Effector CD8-positive, alpha-beta T cell (primary cell): ENCODE measurements at places on chromosomes 11 and 22.

- no peak for DNase-seq
These were observed at the start of gene DNHD1 for GRCh38 chr11:6497069-6497839. DNHD1 (plus strand) TSS chr11:6497280; CDS start chr11:6498216, 936 bp downstream.

GRCh38 chr11:22256876-22257275, 64.0 kb downstream of the ANO5 start:
- DNase-seq: no peak

DNA sequence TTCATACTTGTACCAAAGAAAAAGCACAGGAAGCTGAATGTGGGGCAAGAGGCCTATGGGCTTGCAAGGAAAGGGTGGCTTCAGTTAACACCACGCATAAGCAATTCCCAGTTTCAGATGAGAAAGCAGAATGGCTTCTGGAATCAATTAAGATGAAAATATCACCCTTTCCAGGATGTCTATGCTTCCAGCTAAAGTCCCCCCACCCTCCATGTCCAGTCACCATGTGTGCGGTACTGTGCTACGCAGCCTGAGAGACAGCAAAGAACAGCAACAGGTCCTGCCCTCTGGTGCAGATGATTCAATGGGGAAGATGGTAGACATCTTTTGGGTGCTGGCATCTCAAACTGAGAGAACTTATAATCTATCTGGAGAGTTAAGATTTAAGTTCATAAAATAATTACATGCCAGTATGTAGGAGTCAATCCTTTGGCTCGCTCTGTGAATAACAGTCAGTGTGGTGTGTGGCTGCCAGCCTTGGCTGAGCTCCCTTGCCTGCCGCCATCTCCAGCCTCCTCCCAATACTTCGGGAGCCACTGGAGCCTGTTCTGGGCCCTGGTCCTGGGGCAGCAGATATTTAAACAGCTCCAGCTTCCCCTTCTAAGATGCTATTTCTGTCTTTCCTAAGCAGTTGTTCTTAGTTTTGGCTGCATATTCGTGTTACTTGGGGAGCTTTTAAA, 44.5 kb downstream of the ME3 start:
- no peak for DNase-seq

DNA sequence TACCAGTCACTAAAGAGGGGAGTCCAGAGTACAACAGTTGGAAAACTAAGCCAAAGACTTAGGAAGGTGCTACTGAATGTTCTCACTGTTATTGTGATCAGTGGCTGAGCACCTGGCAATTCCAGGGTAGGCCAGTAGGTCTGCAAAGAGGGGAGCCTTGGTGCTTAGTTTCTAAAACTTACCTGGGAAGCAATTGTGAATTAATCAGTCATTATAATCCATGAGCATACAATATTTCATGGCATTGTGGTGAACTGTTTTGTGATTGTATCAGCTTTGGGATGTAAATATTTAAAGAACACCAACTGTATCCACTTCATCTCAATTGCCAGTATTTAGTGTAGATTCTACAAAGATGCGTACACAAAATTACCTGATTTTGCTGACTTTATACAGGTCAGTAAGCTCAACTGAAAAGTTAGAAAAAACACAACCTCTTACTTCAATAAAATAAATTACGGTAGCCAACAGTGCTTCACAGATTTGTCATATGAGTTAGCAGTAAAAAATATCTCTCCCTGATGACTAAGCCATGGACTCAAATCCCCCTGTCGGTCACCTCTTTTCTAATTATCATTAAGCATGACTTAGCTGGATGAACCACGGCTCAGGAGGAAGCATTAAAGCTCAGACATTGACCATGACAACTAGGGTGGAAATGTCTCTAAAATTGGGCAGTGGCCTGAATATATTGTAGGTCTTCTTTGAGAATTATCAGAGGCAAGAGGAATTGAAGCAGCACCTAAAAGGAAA, 30.8 kb upstream of the SORL1 start:
- DNase-seq: no peak

GRCh38 chr22:30238661-30239487, 7.7 kb downstream of the LIF start:
- no peak for DNase-seq

GRCh38 chr11:71459076-71459766, 6.2 kb downstream of the NADSYN1 start:
- DNase-seq: no peak

- no peak for DNase-seq
These were observed 123.9 kb upstream of the NCAM1 start for GRCh38 chr11:112837162-112837826.

- no peak for DNase-seq
These were observed 53.7 kb downstream of the SLC22A12 start for GRCh38 chr11:64644647-64645275.

DNA sequence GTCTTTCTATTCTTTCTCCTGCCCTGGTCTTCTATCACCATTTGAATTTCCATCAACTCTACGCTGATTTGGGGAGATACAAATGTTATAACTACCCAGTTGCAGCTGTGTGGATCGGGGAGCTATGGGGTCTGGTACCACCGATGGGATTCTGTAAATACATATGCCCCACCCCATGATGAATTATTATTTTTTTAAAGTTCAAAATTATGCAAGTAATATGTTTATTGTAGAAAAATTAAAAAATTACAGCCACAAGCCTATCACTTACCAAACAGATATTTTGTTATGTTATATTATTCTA, 52.4 kb upstream of the CLMP start:
- DNase-seq: no peak

GRCh38 chr11:57324886-57325734, at the start of gene TNKS1BP1:
TNKS1BP1 (minus strand) TSS chr11:57324952; CDS start chr11:57321885, 3,067 bp downstream.
- DNase-seq: peak; percentile 81

GRCh38 chr11:9859554-9860305, 195.9 kb downstream of the SWAP70 start:
- no peak for DNase-seq

GRCh38 chr11:62546244-62546928, at the start of gene AHNAK:
AHNAK (minus strand) TSS chr11:62546806; CDS start chr11:62536098, 10,708 bp downstream.
- DNase-seq: peak; percentile 33

DNA sequence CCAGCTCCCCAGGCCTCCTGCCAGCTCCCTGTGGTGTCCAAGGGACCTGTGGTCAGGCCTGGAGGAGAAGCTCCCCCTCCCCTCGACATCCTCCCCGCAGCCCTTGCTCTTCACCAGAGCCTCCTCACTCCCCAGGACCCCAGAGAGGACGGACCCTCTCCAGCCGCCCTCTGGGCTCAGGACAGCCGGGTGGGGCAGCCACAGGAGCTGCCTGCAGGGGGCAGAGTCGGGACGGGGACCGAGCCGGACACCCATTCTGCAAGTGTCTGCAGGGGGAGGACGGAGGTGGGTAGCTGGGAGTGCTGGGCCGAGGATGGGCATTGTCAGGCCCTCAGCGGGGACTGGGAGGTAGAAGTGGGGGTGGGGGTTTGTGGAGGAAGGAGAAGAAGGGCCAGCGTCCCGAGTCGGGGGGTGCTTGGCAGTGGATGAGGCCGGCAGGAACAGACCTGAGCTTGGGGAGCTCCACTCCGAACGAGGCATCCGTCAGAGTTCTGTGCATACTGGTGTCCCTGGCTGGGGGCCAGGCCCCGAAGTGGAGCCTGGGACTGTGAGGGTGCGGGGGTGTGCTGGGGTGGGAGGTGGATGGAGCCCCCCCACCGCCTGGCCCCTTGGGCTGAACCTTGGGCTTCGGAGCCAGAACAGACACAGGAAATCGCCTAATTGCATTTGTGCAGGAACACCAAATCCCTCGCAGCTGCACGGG, 15.2 kb downstream of the PRR33 start:
- no peak for DNase-seq

DNA sequence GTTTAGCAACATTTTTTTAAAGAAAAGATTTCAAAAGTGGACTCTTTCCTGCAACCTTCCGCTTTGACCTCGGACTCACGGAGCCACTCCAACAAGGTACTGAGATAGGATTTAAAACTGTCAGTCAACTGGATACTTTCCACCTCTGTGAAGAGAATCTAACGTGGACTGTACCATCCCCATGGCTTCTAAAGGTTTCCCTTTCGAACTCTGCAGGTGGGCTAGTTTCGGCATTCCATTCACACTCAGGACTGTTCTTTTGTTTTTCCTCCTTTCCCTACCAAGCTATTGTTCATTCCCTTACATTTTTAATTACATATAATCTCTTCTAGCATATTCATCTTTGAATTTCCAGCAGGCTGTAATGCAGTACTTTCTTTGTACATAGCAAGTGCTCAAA, 88.5 kb upstream of the AKIP1 start:
- no peak for DNase-seq

GRCh38 chr11:132590554-132590953, 941.7 kb downstream of the OPCML start:
- no peak for DNase-seq

DNA sequence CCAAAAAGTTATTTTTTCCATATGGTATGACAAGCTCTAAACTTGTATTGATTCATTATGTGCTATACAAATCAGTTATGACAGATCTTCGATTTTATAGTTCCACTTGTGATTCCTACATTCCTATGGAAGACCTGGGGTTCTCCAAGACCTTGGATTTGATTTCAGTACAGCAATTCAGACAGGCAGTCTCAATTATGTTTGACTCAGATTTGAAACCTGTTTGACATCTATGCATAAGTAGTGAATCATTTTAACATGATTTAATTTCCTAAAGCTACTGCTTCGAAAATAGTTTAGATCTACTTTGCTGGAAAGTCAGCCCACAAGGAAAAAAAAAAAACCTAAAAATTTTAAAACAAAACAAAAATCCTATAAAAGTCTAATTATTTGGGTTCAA, 820.4 kb downstream of the LUZP2 start:
- DNase-seq: no peak

GRCh38 chr11:45396394-45396793, 110.3 kb upstream of the SYT13 start:
- DNase-seq: no peak

DNA sequence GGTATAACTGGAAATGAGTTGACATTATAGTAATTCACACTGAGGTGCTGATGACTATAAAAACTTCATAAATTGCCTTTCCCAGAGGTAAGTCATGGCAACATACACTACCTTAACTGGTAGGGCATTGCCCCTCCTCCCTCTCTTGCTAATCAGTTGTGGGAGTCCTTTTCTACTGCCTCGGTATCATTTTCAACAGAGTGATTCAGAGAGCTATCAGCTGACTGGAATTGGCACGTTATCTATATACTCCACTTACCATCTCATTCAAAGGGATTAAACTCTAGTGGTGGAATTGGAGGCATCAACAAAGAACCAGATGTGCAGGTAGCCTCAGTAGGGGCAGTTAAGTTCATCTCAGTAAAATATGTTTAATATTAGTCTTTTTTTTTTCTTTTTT, 8.0 kb upstream of the NUP160 start:
- no peak for DNase-seq

GRCh38 chr11:132022285-132022684, 651.9 kb downstream of the NTM start:
- no peak for DNase-seq

DNA sequence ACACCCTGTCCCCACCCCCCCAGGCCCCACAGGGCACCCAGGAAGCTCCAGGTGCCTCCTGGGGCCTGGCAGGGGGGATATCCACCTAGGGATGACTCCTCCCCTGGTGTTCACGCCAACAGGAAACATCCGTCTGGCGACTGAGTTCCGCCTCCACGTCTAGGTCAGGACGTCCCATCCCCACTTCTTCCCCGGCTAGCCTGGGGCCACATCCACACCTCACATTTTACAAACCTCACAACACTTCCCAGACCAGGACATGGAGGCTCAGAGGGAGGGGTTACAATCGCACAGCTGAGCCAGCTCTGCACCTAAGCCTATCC, 21.0 kb downstream of the MAFF start:
- DNase-seq: no peak

GRCh38 chr11:9893474-9893873, 229.6 kb downstream of the SWAP70 start:
- no peak for DNase-seq

DNA sequence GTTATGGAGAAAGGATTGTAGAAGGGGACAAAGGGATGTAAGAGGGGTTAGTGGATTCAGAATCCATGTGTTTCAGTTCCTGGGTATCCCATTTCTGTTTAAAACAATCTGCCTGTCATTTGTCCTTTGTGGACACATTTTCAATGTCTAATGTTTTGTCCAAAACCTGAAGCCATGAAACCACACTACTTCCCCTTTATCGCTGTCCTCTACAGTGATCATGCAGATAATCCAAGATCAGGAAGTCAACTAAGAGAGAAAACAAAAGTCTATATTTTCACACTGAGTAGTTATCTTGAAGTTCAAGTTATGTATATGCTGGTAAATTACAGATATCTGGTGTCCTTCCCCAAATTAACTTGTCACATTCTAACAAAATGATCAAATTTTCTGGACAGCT, 457.0 kb downstream of the NTM start:
- no peak for DNase-seq

- DNase-seq: no peak
These were observed 11.8 kb upstream of the MIF start for GRCh38 chr22:23882370-23882769.

DNA sequence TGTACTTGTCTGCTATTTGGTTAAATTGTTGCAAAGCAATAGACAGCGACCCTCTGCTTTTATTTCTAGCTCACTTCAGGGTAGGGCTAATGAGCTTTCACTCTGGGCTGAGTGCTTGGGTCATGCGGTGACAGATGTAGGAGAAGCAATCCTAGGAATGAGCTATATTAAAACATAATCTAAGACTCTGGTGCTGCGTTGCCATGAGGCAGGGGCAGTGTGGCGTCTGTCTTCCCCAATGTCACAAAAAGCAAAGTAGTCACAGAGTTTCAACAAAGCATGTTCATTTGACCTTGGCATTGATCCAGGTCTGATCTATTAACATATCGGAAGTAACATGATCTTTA, 55.5 kb upstream of the GRAMD1B start:
- no peak for DNase-seq

DNA sequence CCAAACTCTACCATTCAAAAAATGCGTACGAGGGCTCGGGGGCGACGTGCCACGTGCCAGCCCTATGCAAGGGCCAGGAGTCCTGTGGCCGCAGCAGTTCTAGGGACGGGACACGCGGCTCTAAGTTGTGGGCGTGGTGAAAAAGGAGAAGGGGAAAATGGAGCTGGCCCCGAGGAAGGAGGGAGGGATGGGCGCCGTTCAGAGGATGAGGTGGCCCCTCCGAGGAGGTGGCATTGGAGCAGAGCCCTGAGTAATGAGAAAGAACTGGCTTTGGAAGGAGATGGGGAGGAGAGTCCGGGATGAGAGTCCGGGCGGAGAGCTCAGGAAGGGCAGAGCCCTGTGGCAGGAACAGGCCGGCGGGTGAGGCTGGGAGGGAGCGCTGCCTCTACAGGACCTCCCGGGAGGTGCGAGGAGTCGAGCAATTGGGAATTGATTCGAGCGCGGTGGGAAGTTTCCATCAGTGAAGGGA, 21.0 kb downstream of the OTUB1 start:
- DNase-seq: no peak

DNA sequence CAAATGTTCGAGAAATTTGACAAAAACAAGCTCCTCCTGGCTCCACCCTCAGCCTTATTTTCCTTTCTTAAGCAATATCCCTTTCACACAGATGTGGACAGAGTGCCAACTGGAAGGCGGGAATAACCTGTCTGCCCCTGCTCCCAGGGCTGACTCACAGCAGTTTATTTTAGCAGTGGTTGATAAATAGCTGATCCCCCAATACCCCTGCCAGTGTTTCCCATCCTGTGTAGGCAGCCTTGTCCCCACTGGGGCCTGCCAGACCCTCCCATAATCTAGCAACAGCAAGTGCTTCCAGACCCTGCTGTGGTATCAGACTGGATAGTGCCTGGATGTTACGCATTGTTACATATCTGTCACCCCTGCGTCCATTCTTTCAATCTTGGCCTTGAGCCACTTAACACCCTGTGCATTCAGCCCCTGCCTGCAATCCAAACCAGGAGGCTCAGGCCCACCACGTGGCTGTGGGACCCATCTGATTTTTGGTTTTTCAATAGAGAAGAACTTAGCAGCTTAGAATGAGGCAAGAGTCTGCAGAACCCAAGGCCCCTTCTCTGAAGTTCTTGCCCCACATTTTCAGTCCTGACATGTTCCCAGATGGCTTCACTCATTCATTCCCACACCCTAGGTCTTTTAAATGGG, 53.7 kb downstream of the PARVA start:
- DNase-seq: no peak
